ENCODE measurements at places on chromosomes 4 and X.

- DNase-seq = no peak
Measured at GRCh38 chrX:30259927-30260326, 13.0 kb downstream of the MAGEB1 start.

DNA sequence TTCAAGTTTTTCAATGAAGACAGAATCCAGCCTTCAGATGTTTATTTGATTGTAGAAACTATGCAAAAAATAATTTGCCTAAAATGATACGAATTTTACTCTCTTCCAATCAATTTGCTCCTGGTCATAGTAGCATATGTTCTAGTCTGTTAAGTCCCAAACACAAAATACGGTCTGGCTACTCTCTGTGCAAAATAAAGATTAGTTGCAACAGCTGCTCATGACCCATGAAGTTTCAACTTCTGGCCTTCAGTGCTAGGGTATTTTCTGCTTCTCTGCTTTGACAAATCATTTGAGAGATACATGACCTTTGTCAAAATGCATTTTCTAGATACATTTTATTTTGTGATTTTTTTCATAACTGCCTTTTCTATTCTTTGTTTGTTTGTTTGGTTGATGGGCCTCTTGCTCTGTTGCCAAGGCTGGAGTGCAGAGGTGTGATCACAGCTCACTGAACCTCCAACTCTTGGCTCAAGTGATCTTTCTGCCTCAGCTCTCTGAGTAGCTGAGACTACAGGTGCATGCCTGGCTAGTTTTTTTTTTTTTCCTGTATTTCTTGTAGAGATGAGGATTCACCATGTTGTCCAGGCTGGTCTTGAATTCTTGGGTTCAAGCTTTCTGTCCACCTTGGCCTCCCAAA, 55.2 kb downstream of the TACR3 start:
- no peak for DNase-seq

DNA sequence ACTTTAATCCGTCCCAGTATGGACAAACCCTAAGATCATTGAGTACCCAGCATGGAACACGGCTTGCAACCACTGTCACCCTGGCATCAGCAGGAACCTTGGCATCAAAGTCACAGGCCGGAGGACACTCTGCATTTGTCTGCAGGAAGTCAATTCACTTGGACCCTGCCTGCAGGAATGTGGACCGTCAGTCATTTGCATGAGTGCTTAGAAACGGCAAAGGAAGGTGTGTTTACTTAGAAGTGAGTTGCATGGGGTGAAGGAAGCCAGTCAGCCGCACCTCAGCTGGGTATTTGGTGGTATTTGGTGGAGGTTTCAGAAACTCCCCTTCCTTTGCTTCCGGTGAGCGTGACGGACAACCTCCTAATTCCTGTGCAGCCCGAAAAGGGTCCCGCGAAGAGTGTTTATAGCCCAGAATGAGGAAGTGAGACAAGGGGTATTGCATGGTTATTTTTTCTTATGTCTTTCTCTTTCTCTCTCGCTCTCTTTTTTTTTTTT, 15.5 kb downstream of the P2RY8 start:
- no peak for DNase-seq

DNA sequence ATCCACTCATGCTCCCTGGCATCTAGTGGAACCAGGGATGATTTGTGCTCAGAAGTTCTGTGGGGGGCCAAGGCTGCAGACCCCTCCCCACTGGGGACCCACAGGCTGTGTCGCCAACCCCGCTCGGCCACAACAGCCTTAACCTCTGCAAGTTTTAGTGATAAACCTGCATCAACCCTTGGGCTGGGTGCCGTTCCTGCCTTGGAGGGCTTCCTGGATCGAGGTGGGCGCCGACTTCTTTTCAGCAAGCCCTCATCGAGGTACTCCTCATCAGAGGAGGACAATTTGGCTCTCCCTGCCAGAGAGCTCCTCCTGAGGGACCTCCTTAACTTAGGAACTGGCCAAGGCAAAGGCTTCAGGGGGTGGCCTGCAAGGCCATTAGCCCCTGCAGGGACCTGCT, 1.9 kb downstream of the SOWAHB start:
- DNase-seq = no peak

- DNase-seq = no peak
Measured at GRCh38 chr4:37659696-37660095, 26.5 kb downstream of the RELL1 start.
